ENCODE measurements at places on chromosomes 6 and 20.

GRCh38 chr20:35721621-35722020, 20.4 kb downstream of the RBM39 start:
- no peak for DNase-seq

DNA sequence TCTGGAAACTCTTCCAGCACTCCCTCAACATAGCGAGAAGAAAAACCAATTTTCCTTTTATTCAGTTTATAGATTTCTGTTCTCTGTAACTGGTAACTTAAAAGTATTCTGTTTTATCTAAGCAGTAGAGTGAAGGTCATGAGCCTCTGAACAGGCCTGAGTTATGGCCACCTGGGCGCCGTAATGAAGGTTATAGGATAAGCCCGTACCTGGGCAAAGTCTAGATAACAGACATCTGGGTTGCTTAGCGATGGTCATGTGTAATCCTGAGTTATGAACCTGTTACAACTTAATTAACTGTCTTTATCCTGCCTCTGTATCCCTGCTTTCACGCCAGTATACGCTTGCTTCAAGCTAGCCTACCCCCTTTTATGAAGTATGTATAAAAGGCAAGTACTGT, 13.0 kb upstream of the FAM217A start:
- no peak for DNase-seq

GRCh38 chr6:27755768-27756167, 156.4 kb downstream of the OR2B2 start:
- no peak for DNase-seq

DNA sequence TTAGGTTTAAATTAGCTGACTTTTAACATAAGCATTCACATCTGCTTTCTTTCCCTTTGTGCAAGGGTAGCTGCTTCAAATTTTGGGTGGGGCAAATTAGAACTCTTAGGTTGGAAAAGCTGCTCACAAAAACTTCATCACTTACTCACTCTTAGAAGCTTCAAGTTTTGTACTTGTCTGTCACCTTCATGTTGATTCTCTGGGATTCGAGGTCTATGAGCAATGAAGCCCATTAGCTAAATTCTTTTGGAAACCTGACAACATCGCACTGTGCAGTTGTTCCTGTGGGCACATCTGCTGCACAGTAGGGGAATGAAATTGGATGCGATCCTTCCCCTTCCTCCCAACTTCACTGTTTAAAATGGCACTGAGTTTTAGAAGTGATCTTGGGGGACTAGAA, 156.1 kb downstream of the UBE3D start:
- no peak for DNase-seq

GRCh38 chr6:156028335-156029131, 572.9 kb upstream of the NOX3 start:
- DNase-seq, result no peak

GRCh38 chr6:162702446-162702845, 25.1 kb downstream of the PRKN start:
- no peak for DNase-seq

GRCh38 chr20:44074252-44075151, 112.5 kb downstream of the JPH2 start:
- peak; percentile 47 for DNase-seq

- peak; percentile 15 for DNase-seq
Observed at GRCh38 chr20:34907616-34908469, 31.4 kb downstream of the ACSS2 start.

DNA sequence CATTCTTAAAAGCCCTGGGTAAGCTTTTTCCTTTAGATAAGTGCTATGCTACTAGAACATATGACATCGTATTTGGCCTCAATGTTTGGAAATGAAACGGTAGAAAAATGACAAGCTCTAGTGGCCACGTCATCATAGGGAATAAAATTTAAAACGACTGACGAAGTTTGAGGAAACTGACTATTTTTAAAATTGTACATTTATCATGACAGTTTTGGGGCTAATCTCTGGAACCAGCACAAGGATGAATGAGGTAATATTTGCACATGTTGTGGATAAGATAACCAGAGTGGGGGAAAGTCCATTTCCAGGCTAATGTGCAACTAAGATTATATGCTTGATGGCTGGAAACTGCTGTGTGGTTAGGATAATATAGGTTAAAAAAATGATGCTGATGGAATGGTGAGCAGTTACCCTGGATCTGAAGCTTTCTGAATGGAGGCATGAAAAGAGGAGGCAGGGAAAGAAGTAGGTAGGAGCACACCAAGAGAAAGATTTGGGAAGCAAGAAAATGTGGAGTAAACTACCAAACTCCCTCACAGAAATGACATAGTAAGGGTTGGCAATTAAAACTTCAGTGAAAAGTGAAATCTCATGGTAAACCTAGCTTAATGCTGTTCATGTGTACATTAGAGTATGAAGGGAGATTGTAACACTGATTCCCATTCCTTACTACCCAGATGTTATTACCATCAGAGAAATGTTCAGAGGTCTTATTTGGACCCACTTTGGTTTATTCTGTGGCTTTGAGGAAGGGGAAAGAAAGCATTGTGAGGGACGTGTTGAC, 42.7 kb upstream of the CEP162 start:
- DNase-seq, result no peak

GRCh38 chr20:32685541-32686529, 12.1 kb upstream of the C20orf203 start:
- no peak for DNase-seq

DNA sequence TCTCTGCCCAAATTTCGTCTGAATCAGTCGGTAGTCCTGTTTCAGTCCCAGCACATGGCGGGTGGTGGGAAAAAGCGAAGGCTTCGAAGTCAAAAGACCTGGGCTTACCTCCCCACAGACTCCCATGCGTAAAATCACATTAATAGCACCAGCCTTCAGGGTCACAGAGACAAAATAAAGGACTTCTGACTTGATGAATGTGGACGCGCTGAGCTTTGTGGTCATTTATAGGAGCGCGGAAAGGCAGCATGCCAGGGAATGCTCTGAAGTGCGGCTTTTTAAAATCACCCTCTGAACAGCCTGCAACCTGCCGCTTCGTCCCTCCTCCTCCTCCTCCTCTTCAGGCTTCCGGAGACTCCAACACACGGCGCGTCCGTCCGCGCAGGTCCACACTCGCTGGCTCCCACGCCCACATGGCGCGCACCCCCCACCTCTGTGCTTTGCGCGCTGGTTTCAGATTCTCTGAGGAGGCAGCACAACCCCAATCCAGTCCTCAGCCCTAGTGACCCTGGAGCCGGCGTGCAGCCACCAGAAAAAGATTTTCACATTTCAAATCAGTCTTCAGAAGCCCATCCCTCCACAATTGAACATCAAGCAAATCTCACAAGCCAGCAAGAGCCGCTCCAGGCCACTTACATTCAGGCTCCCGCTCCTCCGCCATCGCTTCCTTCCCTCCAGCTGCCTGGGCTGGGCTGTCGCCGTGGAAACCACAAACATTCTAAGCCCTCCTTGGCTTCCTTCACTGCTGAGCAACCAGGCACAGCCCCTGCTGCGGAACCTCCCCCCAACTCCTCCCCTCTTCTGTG, at the start of gene C6orf118:
Gene C6orf118, minus strand, starts transcription at position 680 of the 806 bp plus-strand sequence. Its CDS starts 19 bp downstream, at position 661.
- no peak for DNase-seq

GRCh38 chr6:29954272-29954671, 11.9 kb downstream of the HLA-A start:
- no peak for DNase-seq

DNA sequence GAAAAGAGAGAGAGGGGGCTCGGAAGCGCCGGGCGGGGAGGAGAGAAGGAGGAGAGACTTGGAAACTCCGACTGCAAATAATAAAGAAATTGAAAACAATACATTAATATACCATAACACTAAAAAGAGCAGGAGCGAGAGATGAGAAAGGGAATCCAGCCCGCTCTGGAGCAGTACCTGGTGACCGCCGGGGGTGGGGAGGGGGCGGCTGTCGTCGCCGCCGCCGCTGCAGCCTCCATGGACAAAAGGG, 338 bp downstream of the E2F3 start:
- no peak for DNase-seq

GRCh38 chr6:43761666-43762409, 8.2 kb upstream of the VEGFA start:
- DNase-seq, result no peak

- DNase-seq, result no peak
Observed at GRCh38 chr20:63216849-63217471, 1.0 kb upstream of the YTHDF1 start.

Data from DMS79 (cell line).